Nucleus accumbens (tissue), 56 donors: ENCODE measurements at places on chromosomes 3 and 15.
A peak's percentile ranks its signal among the peaks of the same experiment; 100 is the strongest.

DNA sequence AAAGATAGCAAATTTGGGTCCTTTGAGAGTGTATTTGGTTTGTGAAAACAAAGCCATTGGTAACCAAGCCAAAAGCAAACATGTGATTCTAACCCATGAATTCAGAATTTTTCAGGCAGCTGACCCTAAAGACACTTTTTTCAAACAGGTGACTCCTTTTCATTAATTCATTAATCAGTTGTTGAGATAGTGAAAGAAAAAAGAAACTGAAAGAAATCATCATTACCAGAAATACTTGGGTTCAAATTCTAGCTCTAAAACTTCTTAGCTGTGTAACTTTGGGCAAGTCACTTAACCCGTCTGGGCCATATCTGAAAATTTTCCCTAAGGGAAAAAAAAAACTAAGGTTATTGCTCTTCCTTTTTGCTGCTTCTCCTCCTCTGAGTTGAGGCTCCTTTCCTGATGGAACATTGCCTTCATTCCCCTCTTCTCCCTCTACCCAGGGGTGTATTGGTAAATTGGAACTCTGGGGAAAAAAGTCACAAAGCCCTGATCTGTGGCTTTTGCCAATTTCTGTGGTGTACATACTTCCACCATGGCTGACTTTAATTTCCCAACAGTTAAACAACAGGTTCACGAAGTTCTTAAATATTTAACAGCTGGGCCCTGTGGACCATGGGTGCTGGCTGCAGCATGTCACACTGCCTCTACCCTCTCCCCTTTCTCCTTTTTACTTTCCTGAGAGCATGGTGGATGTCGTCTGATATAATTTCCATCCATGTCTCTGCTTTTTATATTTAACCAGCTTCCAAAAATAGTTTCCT is 120.3 kb downstream of the ASB7 start:
- DNase-seq = no peak

DNA sequence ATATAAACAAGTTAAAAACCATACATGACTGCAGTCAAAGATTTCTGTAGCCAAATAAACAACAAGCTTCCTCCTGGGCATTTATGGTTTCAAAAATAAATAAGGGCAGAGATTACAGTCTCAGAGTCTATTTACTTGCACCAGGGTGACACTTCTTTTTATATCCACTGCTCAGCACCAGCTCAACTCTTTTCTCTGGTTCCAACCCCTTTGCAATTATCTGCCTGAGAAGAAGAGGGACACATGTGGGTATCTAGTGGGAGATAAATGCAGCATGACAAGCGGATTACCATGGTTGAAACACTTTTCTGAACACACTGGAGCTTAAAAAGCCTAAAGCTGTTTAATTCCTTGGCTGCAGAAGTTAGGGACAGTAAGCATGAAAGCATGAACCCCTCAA is 311.5 kb downstream of the CNTN3 start:
- no peak for DNase-seq

DNA sequence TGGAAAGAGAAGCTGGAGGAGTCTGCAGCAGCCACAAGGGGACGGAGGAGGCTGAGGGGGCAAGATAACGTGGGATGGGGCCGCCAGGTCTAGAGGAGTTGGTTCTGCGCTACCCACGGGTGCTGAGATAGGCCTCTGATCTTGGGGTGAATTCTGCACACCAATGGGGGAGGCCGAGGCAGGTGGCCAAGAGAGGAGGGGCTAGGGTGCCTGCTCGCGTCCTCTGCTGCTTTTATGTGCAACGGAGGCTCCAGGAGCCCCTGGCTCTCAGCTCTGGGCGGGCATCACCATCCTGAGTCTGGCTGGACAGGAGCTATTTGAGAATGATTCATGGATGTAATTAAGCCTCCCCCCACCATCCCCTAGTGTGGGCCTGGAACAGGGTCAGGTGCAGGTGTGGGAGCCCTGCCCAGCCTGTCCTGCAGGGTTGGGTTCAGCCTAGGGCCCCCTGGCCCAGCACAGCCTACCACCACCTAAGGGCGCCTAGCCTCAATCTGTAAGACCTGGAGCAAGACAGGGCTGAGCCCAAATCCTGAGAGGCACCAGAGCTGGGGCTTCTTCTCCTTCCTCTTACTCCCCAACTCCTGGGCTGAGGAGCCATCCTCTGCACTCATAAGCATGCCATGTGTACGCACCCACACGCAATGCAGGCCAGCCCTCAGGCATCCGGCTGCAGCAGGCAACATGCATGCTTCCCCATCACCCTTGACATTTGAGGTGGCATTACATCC is 32.3 kb upstream of the SEMA3F start:
- DNase-seq = no peak

DNA sequence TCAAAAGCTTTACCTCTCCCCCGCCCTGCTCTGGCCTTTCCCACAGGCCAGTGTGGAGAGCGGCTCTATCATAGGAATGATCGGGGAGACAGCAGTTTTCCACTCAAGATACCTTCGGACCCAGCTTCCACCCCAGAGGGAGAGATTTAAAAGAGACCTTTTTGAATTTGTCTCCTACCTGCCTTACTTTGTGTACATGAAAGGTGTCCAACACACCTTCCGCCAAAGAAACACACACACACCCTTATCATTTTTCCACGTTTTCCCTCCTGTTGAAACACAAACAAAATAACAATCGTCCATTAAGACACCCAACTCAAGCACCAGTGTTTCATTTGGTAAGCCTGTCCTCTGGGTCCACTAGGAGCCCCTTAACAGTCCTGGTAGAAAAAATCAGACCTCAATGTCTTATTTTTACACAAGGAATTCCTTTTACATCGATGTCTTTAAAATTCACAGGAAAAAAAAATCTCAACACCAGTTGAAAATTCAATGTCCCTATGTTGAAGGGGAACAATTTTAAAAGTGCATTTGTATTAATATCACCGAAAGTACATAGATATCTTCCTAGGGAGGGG is 4.0 kb downstream of the HES1 start:
- no peak for DNase-seq

DNA sequence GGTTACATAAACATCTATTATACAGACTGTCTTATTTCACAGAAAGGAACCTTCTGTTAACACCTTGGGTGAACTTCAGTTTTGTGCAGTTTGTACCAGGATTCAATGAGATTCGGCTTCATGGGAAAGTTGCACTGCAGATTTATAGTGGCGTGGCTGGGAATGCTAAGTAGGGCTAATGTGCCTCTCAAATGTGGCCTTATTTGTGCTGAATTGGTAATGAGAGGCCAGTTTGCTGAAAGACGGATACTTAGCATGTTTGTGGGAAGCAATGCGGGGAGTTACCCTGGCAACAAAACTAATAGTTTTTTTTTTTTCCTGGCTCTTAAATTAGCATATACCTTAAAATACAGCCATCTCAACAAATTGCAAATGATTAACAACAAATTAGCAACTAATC is 28.6 kb upstream of the CEMIP start:
- DNase-seq = peak; percentile 5

GRCh38 chr3:159848348-159849118 is 140.1 kb upstream of the IL12A start:
- DNase-seq = no peak

DNA sequence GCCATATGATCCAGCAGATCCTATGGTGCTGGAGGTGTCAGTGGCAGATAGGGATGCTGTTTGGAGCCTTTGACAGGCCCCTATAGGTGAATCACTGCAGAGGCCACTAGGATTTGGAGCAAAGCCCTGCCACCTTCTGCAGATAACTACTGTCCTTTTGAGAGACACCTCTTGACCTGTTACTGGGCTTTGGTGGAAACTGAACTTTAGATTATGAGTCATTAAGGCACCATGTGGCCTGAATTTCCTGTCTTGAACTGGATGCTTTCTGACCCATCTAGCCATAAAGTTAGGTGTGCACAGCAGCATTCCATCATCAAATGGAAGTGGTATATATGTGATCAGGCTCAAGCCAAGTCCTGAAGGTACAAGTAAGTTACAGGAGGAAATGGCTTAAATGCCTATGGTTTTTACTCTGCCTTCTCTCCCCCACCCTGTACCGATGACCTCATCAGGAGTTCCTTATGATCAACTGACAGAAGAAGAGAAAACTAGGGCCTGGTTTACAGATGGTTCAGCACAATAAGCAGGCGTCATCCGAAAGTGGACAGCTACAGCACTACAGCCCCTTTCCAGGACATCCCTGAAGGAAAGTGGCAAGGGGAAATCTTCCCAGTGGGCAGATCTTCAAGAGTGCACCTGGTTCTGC is 565.6 kb upstream of the AGTR1 start:
- no peak for DNase-seq

GRCh38 chr15:74396445-74397238 is 29.2 kb upstream of the CYP11A1 start:
- no peak for DNase-seq

GRCh38 chr15:61879219-61879618 is 181.0 kb downstream of the VPS13C start:
- DNase-seq = no peak

GRCh38 chr3:160911411-160911810 is 155.4 kb downstream of the PPM1L start:
- DNase-seq = no peak

DNA sequence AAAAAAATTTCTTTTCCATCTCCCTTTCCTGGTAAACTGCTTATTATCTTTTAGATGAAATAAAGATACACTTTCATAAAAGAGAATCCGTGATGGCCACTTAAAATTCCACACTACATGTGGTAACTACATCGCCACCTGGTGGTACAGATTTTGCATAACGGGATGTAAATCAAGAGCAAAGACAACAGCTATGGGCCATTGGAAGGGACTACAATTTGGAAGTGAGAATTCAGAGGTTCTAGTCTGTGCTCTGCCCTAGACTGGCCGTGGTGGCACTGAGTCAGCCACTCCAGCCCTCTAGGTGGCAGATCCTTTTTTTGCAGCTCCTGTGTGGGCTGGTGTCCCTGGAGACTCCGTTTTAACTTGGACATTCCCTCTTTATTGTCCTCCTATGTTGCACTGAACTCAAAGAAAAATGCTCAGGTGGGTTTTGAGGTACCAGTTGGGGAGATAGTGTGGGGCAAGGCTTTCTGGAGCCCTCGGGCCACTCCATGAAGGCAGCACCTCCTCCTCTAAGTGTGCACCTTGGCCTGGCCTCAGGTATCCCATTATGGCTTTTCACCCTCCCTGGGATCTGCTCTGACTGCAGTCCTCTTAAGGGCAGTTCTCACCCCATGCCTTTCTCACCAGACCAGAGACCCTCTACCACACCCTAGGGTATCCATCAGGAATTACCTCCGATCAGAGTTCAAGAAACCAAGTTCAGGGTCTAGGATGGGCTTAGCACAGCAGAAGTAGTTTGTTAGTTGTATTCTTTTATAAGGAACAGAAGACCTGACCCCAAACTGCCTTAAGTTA is 54.9 kb downstream of the SPSB4 start:
- DNase-seq = peak; percentile 10

GRCh38 chr15:77457191-77457904 is 36.7 kb downstream of the HMG20A start:
- no peak for DNase-seq

DNA sequence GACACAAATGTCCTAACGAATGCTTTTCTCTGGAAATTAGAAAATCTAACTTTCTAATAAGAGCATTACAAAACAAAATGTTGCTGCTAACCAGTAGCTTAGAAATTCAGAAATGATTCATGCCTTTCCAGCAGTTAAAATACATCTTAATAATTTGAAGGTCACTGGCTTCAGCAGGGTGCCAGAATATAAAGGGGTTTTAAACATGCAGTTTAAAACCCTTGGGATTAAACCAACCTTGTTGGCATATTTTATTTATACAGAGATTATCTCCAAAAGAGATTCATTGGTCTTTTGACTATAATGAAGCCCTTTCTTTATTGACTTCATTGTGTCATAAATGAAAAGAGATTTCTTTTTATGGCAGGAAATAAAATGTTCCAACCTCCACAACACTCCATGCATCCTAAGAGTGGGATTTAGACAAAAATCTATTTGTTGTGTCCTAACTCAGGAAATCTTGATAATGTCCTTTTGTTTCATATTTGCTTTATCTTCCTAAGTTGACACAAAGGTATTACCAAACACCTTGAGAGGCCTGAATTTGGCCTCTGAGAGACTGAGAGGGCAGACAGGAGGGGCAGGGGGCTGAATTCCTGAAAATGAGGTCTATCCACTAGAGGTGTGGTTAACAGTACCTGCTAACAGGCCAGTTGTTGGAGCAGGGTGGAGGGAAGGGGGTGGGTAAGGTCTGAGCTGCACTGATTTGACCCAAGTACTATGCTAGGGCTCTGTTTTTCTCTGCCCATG is 124.4 kb downstream of the FEZF2 start:
- no peak for DNase-seq

DNA sequence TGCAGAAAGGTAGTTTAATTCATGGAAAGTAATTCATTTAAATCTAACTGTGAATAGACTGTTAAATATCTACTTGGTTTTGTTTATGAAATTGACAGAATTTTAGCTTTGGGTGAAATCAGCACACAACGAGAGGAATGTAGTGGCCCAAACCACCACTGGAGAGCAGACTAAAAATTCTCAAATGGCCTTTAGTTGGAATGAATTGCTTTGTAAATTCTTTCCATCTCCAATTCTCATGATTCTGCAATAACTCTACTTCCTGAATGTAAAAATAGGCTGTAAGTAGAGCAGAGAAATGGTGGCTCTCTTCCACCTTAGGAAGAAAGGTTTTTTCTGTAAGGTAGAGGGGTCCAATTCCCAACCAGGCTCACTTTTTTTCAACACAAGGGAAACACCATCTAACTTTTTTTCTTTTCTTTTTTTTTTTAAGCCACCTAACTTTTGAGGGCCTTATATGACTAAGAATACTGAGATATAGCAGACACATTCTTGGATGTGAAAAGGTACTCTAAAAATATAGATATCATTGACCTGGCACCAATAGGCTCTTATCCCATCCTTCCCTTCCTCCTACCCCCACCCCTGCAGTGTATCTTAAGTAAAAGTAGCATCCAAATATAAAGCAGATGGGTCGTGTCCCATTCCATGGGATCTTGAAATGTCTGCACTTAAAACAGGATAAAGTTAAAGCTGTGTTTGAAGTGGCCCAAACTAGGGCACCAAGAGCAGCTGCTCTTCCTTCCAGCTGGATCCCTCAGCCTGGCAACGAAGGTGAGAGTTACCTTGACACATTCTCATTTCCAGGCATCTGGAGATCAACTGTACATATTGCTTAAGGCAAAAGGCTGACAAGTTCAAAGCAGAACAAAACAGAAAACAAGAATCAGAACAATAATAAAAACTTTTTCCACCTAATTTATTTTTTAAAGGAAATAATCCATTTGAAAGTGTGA is 194.1 kb downstream of the TPRG1 start:
- no peak for DNase-seq

DNA sequence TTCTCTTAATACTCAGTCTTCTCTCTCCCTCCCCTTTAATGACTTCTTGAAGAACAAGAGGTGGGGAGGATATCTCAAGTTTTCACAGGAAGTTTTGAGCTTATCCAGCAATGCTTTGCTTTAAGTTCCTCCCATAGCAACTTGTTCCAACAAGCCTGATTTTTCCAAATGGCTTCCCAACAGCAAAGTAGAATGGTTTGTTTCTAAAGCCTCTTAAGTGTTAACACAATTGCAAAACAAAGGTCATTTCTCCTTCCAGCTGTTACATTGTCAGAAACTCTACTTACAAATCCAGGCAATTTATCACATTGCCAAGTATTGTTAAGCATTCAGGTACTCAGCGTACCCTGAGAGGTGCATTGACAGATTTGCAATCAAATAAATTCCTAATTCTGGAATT is 6.8 kb upstream of the ZNF770 start:
- DNase-seq = no peak
